ENCODE measurements at places on chromosomes 2 and 18. TPM values are rescaled to one million over a fixed set of nuclear protein-coding genes. Genes with fewer than 3 reads are reported as not detected.

The MEIS1 gene
- 18.8 TPM for total RNA-seq

The CSRNP3 gene
- not detected for total RNA-seq

The CYTIP gene
- 0.13 TPM for total RNA-seq

The AQP4 gene
- not detected for total RNA-seq

The MOCOS gene
- 0.53 TPM for total RNA-seq

The MYO7B gene
- total RNA-seq = 0.14 TPM

The CLASP1 gene
- 87.6 TPM for total RNA-seq

All from thoracic aorta endothelial cell (primary cell).